Right renal cortex interstitium (tissue), 3 donors: ENCODE measurements at places on chromosomes 1 and 21. TPM values are rescaled to one million over a fixed set of nuclear protein-coding genes. Genes with fewer than 3 reads are reported as not detected.

LDLRAD1 gene
- not detected for polyA plus RNA-seq

NHLH2 gene
- not detected for polyA plus RNA-seq

SLC44A3 gene
- 123 TPM for polyA plus RNA-seq

SPATA46 gene
- 0.25 TPM for polyA plus RNA-seq

FMO2 gene
- polyA plus RNA-seq = 2.4 TPM

KTI12 gene
- 6.8 TPM for polyA plus RNA-seq

DNA sequence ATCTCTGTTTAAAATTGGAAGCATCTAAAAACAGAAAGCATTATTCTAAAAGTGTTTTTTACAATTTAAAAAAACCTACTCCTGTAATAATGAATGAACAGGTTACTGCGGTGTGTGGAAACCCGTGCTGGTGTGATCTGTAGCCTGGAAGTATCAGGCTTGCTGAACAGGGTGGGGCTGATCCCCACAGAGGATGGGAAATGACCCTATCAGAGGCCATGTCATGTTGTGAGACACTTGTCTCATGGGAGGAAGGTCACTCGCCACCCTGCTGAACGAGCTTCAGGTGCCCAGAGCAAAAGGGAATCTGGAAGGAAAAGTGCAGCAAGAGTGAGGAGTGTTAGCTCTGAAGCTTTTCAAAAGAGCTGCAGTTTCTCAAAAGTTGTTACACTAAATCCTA, 320.7 kb downstream of the RRAGC start:
- DNase-seq = no peak

DNA sequence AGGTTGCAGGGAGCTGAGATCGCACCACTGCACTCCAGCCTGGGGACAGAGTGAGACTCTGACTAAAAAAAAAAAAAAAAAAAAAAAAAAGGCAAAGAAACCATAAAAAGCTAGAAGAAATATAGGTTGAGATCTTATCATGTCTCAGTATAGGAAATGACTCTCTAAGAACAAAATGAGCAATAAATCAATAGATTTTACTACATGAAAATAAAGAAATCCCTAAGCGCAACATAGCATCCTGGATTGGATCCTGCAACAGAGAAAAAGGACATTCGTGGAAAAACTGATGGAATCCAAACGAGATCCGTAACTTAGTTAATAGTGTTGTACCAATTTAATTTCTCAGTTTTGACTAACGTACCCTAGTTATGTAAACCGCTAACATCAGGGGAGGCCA, 35.3 kb downstream of the SLC1A7 start:
- no peak for DNase-seq

- no peak for DNase-seq
These were observed 11.5 kb downstream of the PHLDA3 start for GRCh38 chr1:201457508-201457960.

DNA sequence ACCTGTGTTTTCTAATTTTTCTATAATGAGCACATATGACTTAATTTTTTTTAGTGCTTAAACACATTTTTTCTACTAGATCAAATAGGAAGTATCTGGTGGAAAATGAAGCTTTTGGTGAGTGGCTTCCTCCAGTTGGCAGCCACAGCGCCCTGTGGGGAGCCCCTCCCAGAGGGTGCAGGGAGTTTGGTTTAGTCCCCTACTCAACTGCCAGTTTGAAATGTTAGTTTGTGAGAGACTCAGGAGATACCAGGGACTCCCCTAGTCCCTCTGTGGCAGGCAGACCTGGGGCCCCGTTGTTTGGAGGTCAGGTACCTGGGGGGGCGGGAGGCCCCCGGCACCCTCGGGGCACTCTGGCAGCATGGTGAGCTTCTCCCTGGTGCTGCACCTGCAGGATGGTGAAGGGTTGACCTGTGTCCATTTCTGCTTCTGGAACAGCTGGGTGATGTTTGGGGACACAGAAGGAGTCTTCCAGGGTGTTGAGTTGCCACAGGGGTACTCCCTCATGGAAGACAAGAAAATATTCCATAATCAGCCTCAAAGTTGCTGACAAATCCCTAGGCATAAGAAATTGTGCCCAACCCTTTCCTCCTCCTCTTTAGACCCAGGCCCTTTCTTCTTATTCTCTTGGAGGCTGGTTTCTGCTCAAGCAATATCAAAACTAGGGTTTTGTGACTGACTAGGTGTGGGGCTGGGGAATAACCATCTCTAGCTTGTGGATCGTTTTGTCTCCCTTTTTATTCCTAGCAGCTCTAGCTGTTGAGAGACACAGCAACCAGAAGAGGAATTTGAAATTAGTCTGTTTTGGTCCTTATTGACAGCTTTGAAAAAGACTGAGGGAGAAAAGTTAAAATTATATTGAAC, 91.6 kb downstream of the ABCA4 start:
- no peak for DNase-seq

- no peak for DNase-seq
These were observed 1.7 kb downstream of the BEST4 start for GRCh38 chr1:44786138-44786840.

- no peak for DNase-seq
These were observed 380.5 kb upstream of the PRMT6 start for GRCh38 chr1:106676021-106676420.

DNA sequence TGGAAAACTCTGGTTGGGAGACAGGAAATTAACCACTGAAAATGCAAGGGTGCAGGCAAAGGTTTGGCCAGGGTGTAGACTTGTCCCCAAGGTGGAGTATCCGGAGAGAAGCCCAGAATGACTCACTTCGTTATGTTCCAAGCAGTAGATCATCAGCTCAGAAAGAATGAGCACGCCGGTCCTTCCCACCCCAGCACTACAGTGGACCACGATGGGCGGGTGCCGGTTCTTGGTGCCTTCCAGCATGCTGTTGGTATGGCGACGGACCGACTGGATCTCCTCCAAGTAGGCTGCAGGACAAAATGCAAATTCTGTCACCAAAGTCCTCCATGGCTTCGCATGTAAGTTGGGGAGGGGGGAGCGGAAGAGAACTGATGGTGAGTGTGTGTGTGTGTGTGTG, 83.4 kb downstream of the SMYD2 start:
- no peak for DNase-seq

- no peak for DNase-seq
These were observed 10.0 kb downstream of the SPATA46 start for GRCh38 chr1:162366671-162367070.

DNA sequence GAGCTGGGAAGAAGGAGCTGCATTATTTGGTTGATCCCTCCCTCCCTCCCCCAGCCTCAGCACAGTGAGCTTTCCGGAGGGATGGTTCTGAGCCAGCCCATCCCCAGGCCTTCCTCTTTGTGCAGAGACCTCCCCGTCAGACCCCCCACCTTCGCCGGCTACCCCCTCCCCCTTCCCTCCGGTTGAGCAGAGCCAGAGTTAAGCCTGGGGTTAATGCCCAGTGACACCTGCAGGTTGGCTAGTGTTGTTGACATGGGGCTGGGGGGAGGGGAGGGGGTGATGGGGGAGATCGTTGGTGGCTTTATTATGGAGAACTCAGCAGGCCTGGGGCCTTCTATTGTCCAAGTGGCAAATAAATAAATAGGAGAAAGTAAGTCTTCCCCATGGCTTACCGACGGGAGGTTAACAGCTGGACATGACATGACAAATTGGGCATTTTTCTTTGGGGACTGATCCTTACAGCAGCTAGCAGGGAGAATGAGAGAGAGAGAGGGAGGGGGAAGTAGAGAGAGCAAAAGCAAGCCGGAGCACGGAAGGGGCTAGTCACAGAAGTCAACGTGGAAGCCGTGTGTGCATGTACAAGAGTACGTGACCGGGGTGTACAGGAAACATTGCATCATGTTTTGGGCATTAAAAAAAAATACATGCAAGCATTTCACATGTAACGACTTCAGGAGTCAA, 131.1 kb downstream of the TMEM53 start:
- no peak for DNase-seq

GRCh38 chr1:45924736-45925135, 121.3 kb downstream of the MAST2 start:
- no peak for DNase-seq
